Skin of body (tissue), 3 donors: ENCODE measurements at places on chromosomes 1 and 21.

DNA sequence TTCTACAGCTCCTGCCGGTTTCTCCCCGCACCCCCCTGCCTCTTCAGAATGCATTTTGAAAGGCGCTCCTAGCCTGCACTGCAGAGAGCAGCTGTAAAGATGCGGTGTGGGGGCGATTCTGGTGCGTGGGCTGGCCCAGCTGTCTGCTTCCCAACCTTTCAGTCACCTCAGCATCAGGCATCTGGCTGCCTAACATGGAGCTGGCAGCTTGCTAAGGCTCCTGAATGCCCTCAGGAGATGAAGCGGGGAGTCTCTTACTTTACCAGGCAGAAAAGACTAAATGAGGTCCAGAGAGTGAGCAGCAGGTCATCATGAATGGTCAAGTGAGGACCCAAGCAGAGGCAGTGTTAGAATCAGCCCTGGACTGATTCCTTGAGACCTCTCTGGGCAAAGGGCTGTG is 8.7 kb downstream of the IER5 start:
- DNase-seq = no peak

DNA sequence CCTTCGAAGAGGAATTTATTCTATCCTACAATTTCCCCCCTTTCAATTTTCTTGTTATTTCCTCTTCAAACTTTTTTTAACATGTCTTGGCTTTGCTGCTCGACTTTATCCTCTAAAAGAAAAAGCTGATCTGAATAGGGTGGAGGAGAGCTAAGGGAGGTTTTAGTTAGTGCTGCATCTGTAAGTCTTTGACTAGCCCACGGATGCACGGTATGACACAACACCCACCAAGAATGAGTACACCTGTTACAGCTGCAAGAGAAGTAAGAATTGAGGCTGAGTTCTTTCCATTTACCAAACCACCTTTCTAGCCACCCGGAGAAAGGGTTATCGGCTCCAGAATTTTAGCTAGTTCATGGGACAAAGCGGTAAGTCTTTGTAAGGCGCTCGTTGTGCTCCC is 23.8 kb downstream of the SCCPDH start:
- DNase-seq = no peak

DNA sequence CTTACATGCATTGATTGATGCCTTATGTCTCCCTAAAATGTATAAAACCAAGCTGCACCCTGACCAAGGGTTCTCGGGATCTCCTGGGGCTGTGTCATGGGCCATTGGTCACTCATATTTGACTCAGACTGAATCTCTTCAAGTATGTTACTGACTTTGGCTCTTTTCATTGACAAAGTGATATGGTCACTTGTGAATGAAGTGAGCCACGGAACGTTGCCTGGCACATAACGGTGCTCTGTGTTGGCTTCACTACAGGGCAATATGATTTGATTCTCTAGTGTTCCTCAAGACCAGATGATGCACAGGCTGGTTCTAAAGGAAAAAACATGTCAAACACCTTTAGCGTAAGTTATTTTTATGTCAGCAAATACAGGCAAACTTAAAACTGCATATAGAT is 11.4 kb upstream of the IL10RB start:
- DNase-seq = no peak

- no peak for DNase-seq
These were observed 79.2 kb downstream of the RNF220 start for GRCh38 chr1:44484155-44484688.

DNA sequence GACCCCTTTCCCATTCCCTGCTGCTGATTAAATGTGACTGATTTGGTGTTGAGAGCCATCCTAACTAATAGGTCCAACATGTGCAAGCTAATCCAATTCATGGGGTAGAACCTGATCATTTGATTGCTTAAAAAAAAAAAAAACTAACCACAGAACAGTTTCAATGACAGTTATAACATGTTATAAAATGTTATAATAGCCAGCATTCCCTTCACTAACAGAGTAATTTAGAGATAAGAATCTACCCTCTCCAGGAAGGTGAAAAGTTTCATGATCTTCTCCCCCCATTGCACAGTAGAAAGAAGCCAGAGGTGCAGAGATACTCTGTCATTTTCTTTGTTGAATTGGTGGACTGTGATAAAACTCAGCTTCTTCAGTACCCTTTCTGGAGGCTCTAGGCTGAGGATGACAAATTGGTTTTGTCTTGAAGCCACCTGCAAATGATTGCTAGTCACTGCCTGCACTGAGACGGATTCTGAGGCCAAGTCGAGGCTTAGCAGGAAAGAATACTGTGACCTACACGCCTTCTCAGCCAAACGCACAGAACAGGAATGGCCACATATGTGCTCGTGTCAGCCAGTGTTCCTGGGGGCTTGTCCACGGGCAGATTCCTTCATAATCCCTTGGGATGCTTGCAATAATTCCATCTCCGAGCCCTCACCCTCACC is 215.7 kb upstream of the IRF2BP2 start:
- DNase-seq = no peak

DNA sequence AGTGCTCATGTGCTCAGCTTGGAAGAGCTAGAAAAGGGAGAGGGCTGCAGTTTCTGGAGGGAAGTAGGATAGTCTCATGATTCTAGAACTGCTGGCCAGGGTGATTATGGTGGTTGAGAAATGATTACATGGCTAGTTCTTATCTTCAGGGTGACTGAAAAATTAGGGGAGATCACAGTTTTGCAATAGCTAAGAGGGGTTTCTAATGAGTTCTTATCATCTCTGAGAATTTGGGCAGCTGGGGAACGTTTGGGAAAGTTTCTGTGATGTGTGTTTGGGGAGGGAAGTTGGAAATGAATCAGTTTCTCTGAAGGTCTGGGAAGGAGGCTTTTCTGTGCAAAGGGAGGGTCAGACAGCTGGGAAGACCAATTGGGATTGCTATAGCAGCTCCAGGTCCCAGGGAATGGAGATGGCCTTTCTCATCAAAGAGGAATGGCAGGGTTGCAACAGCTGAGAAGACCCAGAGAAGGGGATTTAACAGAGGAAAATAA is 7.6 kb upstream of the RHOU start:
- no peak for DNase-seq

GRCh38 chr1:201742955-201743805 is 85.8 kb upstream of the IPO9 start:
- no peak for DNase-seq

DNA sequence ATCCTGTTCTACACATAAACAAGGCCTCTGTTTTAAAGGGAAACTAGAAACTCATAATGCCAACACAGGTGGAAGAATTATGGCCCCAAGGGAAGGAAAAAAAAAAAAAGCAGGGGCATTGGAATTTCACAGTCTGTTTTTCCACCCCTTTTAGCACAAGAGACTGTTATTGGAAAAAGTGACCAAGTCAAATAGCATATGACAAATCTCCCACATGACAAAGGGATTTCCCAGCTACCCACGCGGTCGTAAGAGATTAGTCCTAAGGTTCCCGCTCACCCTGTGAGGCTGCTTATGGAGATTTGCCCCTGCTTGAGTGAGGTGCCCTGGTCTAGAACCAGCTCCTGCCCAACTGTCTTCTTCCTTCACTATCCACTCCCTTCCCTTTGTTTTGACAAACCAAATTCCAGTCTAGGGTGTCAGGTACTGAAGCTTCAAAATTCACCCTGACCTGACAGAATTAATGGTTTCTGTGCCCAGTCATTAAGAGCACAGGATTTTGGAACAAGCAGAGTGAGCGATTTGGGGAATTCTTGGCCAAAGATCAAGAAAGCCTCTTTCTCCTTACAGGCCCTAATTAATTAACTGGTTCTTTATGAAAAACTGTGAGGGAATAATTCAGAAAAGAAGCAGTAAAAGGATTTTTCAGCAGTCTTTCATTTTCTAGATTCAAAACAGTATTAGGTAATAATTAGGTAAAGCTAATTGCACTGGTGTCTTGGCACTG is 107.3 kb downstream of the NMNAT2 start:
- DNase-seq = no peak

DNA sequence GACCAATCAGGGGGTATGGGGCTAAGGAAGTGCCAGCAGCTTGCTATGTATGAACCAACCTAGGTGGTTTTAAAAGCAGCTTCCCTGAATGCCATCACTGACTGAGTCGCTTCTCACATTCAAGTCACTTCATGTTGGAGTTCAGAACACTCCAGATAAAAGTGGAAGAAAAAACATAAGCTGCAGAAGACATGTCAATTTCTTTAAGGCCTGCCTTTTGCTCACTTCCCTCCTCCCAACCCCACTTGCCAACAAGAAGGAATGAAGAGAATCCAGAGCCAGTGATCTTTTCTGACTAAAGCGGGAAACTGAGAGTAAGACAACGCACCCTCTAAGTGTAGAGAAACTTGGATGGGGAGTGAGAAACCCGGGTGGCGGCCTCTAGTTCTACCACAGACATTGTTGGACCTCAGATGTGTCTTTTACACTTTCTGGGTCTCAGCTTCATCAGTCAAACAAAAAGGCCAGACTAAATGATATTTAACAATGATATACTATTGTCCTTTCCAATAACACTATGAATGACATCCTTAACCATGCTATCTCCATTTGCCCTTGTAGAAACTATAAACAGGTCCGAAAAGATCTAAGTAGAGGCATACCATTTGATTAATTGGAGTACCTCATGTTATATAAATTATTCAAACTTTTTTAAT is 54.1 kb downstream of the LUZP1 start:
- DNase-seq = no peak

DNA sequence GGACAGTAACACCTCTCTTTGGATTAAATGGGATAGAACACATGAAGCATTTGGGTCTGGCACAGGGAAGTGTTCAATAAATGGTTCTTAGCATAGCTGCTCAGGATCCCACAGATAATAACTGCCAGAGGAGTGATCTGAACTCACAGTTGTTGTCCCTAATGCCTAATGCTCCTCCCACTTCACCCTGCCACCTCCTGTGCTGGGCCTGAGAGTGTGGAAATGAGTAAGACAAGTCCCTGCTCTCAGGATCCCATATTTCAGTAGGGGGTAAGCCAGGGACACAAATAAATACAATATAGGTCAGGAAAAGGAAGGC is 19.9 kb upstream of the FOXO6 start:
- DNase-seq = no peak

DNA sequence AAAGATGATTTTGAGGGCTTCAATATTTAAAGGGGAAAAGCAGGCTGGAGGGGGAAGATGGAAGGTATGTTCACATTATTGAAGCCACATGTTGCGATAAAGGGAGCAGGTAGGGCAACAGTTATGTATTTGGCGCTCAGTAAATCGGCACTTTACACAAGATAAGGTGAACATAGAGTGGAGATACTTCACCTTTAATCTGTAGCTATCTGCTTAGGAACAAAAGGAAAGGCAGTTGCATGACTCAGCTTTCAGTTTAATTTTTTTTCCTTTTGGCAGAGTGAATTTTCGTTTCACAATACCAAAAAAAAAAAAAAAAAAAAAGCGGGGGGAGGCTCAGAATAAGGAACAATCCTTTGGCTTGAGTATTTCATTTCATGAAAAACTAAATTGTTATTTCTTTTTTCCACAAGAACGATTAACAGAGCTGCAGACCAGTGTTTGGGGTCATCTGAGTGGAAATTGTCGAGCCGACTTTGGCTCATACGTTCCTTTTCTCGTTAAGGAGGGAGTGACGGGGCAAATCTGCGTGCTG is 1.1 kb upstream of the COQ8A start:
- DNase-seq = peak; percentile 48

- no peak for DNase-seq
These were observed 34.9 kb downstream of the UBIAD1 start for GRCh38 chr1:11307852-11308251.

- no peak for DNase-seq
These were observed 54.9 kb upstream of the RAP1GAP start for GRCh38 chr1:21724098-21724497.

- no peak for DNase-seq
These were observed 63.9 kb downstream of the PIK3R3 start for GRCh38 chr1:46068525-46068924.

GRCh38 chr21:34992736-34993398 is 56.2 kb downstream of the RUNX1 start:
- no peak for DNase-seq

DNA sequence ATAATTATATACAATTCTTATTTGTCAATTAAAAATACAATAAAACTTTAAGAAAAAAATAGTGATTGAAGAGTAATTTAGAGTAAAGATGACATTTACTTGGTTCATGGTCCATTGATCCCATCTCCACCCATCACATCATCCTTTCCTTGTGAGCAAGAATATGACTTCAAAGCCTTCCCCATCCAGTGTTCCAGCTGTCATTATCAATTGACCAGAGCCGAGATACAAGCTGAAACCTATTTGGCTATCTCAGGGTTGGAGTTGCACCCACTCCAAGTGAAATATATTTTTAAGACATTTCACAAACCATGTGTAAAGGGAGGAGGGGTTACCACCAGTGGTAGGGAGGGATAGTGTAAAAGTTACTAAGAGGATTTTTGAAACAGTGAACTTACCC is 428.9 kb upstream of the C1orf87 start:
- no peak for DNase-seq

DNA sequence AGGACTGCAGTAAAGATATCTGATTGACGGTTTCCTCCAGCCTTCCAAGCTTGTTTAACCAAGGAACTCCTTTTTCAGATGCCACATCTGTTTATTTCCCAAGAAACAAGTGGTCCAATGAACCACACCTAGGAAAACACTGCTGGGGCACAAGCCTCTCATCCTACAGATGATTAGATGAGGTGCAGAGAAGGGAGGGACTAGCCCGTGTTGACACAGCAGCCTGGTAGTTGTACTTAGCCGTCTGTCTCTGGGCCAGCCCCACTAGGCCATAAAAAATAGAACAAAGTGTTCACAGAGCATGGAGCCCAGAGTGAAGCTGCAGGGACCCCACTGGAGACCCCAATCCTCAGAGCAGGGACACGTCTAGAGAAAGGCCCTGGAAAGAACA is 32.1 kb downstream of the LRP8 start:
- DNase-seq = no peak

DNA sequence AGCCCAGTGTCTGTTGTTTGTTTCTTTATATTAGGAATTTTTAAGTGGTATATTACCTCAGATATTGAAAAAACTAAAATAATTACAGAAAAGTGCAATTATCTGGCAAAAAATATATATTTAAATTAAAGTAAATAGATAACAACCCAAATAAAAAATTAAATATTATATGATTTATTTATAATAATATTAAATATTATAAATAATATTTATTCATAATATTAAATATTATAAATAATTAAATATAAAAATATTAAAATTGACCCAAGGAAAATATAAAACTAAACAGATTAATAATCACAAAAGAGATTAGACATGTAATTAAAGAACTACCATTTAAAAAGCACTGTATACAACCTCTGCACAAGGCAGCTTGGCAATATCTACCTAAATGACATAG is 331.9 kb upstream of the POGK start:
- no peak for DNase-seq

- no peak for DNase-seq
These were observed 5.3 kb downstream of the DISP3 start for GRCh38 chr1:11484321-11484655.

GRCh38 chr1:67500413-67500959 is 70.3 kb upstream of the SERBP1 start:
- DNase-seq = peak; percentile 75
